ENCODE measurements at places on chromosomes 2 and 18. TPM values are rescaled to one million over a fixed set of nuclear protein-coding genes. Genes with fewer than 3 reads are reported as not detected.

NEMP2 gene
- 12.2 TPM for total RNA-seq

DNA sequence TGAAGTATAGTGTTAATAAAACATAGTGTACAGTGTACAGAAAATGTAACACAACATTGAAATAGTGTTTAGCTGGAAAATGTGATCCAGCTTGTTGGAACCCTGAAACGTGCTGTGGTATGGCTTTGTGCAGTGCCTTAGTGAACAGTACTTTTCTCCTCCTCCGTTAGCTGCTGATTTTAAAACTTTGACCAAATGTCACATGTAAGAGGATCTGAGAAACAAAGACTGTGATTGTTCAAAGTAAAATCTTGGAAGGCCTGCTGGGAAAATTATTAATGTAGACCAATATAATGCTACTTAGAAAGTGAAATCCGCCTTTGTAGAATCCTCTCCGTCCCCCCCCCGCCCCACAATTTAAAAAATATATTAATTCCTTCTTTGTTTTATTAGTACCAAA lies 911 bp upstream of the KCNJ13 start:
- DNase-seq: no peak

DNA sequence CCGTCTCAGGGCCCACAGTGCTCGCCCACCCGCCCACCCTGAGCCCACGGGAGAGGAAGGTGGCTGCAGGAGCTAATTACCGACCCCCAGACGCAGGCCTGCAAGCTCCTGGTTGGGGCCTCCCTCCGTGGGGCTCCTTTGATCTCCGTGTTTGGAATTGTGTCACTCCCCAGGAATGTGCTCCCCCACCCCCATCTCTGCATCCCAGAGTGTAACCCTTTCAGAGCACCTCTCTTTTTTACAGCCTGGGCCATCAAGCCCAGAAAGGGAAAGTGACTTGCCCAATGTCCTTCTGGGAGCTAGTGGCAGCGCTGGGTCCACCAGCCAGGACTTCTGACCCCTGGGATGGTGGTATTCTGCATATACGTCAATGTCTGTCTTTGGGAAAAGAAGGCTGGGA lies 335.1 kb downstream of the CYRIA start:
- DNase-seq: no peak

MROH2A gene
- not detected for total RNA-seq

GRCh38 chr2:42030200-42030759 lies 17.5 kb upstream of the PKDCC start:
- no peak for DNase-seq

ZNF385B gene
- not detected for total RNA-seq

- no peak for DNase-seq
Observed at GRCh38 chr2:238598802-238599530, 172.2 kb downstream of the ASB1 start.

ANKRD44 gene
- 170 TPM for total RNA-seq

BUB1 gene
- 1.6 TPM for total RNA-seq

DNA sequence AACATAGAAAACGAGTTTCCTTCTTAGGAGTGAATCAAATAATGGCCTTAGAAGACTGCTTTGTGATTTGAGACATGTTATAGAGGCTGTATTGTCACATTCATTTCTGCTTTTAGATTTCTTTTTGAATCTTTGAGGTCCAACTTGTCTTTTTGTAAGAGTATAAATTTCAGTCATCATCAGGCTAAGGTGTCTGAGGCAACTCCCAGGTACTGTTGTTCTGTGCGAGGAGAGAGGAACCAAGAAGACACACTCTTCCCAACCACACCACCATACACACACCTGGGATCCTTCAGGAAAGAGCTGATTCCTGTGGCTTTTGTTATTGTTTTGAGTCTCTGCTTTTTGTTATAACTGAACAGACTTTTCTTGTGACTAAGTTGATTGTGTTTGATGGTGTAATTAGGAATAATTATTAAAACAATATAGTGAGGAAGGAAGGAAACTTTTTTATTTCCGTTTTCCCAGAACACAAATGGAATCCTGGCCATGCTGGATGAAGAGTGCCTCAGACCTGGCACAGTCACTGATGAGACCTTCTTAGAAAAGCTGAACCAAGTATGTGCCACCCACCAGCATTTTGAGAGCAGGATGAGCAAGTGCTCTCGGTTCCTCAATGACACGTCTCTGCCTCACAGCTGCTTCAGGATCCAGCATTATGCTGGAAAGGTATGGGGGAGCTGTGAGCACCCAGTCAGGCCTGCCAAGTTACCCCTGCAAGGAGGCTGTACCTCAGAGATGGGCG lies 140.4 kb downstream of the MYO1B start:
- no peak for DNase-seq

GRCh38 chr2:43074592-43075053 lies 151.8 kb downstream of the ZFP36L2 start:
- no peak for DNase-seq

DNA sequence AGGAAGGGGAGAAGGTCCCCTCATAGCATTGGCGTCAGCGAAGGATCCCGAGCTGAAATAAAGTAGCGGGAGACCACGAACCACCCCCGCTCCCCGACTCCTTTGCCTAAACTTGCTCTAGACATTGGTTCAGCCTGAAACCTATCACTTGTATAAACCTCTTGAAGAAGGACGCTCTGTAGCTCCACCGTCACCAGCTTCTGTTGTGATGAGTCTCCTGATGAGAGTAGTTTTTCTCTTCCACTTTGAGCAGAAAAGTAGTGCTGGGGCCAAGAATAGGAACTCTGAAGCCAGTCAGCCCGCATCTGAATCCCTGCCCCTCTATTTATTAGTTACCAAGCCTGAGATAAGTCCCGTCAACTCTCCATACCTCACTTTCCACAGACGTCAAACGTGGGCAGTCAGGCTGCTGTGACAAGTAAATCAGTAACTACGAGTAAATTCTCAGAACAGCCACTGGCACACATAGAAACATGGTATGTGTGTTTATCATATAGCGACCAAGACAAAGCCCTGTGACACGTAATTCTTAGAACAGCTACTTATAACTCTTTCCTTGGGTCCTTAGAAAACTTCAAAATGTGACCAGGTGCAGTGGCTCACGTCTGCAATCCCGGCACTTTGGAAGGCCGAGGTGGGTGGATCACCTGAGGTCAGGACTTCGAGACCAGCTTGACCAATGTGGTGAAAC lies 61.7 kb downstream of the CD226 start:
- DNase-seq: no peak

- no peak for DNase-seq
Observed at GRCh38 chr2:147698166-147698565, 146.7 kb upstream of the ACVR2A start.

DNA sequence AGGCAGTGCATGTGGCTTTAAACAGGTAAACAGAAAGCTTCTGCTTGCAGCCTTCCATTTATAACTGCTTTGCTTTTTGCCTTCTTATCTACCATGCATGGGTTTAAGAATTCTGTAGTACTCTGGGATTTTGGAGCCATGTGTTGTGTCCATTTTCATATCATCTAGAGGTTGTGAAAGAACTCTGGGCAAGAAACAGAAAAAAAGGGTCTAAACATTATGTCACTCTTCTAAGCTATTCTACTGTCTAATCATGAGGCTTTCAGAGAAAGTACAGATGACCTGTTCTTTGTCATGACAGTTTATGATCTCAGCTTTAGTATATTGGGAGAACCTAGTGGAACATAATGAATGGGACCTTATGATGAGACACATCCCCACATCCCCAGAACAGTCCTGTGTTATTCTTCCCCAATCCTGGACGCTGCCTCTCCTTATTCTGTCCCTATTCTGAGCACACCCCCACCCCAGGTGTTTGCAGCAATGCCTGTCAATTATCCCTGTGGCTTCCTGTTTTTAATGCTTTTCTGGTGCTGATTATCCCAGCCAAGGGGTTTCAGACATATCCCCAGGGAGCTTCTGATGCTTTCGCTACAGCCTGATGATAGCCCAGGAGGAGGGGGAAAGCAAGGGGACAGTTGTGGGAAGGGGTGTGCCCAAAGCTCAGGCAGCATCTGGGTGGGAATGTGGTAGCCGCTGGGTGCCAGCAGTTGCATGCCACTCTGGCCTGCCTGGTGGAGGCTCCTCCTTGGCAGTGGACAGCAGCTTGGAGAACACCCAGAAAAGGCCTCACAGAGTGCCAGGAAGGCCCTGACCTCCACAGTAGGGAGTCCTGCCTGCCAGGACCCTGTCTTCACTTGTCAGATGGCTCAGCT lies 169.5 kb upstream of the MAP3K20 start:
- DNase-seq: no peak

DNA sequence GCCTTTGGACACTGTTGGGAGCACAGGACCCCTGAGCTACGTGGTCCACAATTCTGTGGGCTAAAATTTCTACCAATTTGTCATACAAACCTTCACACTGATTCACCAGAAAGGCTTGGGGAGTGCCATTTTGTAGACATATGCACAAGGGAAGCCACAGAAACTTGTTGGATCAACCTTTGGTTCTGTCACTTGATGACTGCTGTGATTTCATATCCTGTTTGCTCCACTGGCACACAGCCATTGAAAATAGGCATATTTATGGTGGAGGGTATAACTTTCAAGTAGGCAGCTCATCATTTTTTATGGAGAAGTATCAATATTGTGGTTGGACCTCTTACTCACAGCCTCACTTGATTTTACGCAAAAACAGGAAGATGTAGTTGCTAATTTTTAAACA lies 10.5 kb downstream of the NAPG start:
- DNase-seq: no peak

DNA sequence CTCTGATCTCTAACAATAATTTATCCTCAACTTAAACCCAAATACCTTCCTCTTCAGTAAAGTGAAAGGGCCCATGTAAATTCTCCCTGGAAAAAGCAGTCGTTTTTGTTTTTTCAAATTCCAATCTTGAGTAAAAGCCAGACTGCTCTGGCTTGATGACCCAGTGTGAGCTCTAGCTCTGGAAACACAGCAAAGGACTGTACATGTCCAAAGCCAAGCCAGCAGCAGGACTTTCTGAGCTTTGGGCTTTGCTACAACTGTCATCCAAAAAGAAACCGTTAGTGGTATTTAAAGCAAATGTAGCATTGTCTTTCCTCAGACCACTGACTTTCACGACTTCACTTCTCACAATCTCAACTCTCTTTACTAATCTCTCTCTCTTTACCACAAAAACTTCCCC lies 25.4 kb downstream of the SH3YL1 start:
- DNase-seq: no peak

FIGN gene
- not detected for total RNA-seq

DNA sequence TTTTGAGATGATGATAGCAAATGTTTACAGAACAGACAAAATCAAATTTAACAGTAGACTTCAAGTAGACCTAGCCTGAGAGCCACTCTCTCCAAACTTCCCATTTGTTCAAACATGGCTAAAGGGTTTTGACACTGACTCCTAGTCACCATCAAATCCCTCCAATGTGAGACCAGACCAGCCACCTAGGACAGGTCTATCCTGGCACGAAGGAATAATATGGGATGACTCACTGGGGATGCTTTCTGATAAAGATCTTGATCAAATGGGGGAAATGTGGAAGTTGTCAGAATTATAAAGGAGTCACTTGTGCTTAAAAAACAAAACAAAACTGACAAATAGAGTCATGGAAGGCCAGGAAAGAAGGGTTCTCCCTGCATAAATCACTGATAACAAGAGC lies 95.7 kb downstream of the EDAR start:
- DNase-seq: no peak

UCN gene
- 2.3 TPM for total RNA-seq

GRCh38 chr2:180196419-180196977 lies 189.4 kb upstream of the CWC22 start:
- DNase-seq: no peak
